ENCODE measurements at places on chromosomes 5 and 9.

DNA sequence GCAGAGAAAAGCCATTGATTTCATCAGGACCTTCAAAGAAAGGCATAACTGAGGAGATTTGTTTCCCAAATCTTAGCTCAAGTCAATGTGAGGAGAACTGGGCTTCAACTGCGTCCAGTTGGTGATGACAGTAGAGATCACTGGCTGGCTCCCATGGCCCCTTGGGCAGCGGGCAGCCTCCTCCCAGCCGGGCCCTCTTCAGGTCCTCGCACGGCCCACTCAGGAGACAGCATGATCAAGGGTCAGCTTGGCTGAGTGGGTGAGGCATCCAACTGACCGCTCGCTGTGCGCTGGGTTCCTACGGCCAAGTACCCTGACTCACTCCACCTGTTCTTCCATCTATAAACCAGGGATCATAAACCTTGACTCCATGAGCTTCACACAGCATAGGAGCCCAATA is 274.0 kb downstream of the NSG2 start:
- DNase-seq, result no peak

DNA sequence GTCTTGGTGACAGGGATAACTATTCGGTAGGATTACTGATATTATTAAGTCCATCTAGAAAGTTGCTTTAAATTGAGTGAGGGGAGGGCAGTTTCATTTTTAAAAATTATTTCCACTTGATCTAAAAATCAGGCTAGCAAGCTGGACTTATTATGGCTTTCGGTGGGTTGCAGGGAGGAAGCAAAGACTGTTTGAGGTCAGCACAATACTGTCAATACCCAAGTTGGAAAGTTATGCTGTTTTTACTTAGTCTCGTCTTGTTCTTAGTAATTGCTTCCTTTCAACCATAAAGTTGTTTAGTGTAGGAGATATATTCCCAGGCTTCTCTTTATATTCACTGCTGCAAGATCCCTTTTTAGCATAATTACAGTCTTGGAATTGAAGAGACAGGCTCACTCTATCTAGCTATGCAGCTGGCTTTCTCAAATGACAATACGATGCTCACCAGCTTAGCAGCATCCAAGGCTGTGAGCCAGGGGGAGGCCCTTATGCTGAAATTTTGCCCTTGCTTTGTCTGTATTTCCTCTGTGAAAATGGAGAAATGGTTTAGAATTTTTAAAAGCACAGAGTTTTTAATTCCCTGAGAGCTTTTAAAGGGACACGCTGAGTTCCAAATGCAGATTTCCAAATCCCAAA is 68.2 kb upstream of the APC start:
- DNase-seq, result no peak

GRCh38 chr5:149063896-149064478 is 1.1 kb upstream of the SH3TC2 start:
- no peak for DNase-seq

- peak; percentile 32 for DNase-seq
Measured at GRCh38 chr9:125233678-125234077, 7.5 kb downstream of the HSPA5 start.

DNA sequence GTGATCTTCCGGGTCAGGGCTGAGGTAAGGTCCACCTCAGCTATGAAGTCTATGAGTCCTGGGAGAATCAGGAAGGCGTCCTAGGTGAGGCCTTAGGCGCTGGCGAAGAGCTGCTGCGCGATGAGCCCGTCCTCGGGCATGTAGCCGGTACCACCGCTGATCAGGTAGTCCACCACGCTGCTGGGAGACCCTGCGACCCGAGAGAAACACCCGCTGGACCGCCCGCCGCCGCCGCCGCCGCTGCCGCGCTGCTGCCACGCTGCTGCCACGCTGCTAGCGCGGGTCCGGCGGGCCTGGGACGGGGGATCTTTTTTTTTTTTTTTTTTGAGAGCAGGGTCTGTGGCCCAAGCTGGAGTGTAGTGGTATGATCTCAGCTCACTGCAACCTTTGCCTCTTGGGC is 8.0 kb upstream of the DCAF12 start:
- no peak for DNase-seq

DNA sequence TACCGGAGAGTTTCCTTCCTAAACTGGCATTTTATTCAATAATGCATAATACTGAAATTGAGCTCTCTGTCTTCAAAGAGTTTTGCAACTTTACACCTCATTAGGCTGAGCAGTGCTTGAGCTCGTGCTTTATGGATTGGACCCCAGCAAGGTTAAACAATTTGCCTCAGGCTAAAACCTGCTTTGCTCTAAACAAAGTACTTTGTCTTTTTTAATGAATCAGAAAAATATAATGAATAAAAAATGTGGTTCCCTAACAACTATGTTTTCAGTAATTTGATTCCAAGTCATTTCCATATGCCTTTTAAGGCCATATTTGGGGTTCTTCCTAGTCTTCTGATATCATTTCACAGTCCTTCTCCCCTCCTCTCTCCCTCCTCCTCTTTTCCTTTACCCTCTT is 20.0 kb downstream of the ZNF366 start:
- DNase-seq, result no peak
